ENCODE measurements at places on chromosomes 7 and 10.

DNA sequence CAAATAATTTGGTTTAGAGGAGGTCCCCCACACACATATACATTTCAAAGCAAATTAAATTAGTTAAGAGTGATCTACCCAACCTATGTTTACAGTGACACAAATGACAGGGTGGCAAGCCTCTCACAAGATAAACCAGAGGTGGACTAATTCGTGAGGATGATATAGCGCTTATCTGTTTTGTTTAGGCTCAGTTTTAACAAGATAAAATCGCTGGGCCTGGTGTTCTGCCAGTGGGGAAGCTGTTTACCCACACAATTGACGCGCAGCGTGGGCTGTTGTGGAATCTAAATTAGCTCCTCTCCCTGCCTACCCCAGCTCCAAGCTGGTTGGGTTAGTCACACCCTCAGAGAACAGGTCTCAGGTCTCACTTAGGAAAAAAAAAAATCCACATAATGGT lies 16.7 kb upstream of the PLXNA4 start:
- DNase-seq: no peak

GRCh38 chr7:131557652-131558385 lies 1.4 kb upstream of the PODXL start:
- DNase-seq: peak; percentile 66

GRCh38 chr7:42232275-42232674 lies 4.7 kb downstream of the GLI3 start:
- DNase-seq: peak; percentile 82

DNA sequence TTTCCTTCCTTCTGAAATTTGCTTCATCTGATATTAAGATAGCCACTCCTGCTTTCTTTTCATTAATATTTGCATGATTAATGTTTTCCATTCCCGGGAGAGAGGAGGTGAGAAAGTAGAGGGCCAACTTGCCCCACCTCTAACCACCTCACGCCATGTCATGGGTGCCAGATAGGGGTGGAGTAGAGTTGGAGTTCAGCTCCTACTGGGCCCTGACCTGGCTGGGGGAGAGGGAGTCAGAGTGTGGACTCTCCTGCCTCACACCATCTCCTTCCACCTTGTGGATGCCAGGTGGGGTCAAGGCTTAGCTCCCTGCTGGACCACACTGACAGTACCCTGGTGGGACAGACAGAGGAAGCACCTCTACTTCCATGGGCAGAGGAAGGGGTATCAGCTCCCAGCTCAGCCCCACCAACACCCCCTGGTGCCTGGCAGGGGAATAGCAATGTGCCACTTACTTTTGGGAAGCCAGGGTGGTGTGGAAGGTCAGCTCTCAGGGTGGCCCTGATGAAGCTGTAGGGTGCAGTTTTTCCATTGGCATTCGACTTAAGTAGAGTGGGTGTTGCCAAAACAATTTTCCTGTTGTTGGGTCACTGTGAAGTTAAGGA lies 28.0 kb downstream of the CHST12 start:
- peak; percentile 19 for DNase-seq

DNA sequence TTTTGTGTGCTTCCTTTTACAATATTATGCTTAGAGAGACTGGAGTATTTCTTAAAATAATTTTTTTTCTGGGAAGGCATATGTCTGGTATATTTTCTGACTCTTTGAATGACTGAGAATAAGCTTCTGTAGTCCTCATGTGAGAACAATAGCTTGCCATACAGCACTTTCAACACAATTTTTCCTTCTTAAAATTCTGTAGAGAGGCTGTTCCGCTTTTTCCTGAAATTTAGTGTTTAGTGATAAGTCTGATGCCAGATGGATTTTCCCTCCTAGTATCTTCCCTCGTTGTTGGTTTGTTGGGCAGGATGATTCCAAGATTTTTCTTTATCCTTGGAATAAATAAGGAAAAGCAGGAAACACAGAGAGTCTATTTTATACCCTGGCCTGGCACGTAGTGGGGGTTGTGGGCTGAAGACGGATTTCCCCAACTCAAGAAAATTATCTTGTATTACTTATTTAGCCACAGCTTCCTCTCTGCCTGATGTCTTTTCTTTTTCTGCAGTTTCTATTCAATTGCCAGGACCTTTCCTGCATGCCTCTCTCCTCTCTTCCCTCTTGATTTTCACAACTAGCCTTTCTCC lies 111.2 kb downstream of the AOAH start:
- no peak for DNase-seq

DNA sequence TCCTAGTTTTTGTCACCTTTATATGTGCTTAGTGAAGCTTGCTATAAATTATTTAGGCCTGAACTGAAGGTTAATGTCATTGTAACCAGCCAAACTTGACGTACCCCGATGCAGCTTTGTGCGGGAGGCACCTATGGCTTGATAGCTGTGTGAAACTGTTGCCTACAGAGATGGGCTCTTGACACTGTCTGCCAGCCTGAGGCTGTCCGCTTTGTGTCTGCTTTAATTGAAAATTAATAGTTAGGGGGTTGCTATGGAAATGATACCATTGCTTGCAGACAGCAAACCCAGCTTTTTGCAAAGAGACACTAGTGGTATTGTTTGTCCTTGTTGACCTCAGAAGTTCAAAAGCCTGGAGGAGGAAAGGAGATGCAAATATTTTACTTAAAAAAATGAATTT lies 2.1 kb upstream of the FOXP2 start:
- no peak for DNase-seq

DNA sequence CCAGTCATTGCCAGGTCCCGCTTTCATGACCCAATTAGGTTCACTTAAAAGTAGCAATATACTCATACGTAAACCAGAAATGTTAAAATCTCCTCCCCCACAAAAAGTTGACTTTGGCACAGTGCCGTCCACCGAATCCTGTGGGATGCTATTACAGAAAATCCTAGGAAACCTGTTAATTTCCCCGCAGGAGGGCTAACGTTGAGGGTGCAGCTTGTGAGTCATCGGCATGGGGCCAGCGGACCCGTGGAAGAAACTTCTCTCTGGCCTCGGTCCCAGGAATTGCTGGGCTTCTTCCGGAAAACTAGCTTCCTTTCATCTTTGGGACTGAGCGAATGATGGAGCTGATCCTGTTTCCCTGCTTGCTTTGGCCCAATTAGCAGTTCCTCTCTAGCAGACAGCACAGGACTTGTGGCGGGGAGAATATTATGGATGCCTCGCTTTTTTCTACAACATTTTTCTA lies 13.5 kb downstream of the CRYGN start:
- peak; percentile 86 for DNase-seq

- no peak for DNase-seq
These were observed 37.1 kb upstream of the SEC61G start for GRCh38 chr7:54796150-54796549.

GRCh38 chr10:62496925-62497324 lies 122.8 kb downstream of the ZNF365 start:
- DNase-seq: no peak
